ENCODE measurements at places on chromosomes 3 and 15.

DNA sequence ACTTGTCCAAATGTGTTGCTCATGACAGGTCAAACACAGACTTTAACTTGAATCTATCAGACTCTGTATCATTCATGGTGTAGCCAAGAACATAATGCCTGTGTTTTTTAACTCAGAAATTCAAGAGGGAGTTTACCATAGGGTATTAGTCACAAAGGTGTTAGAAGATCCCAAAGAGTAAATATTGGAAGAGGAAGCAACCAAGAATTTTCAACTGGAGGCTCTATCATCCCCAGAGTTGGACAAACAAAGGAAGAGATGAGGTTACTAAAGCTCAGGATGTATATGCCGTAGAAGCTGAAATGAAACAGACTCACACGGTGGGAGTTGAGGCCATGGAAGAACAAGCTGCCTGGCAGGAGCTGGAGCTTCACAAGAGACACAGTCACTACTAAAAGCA is 116.2 kb upstream of the COL8A1 start:
- DNase-seq, result no peak

DNA sequence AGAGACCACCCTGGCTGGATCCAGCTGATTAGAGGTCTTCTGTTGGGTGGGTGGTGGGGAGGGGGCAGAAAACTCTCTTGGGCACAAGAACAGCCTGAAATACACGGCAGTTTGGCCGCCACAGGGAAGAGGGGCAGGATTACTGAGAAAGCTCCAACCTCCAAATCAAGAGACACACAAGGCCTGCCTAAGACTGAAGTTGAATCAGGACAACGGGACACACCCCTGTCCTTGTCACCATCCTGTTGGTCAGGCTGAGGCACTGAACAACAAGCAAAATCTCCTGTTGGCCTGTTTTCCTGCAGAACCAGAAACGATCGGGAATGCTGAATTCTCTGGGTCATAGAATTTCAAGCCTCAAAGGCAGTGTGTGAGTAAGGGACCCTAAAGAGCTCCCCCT is 247.8 kb downstream of the FAM43A start:
- DNase-seq, result no peak

DNA sequence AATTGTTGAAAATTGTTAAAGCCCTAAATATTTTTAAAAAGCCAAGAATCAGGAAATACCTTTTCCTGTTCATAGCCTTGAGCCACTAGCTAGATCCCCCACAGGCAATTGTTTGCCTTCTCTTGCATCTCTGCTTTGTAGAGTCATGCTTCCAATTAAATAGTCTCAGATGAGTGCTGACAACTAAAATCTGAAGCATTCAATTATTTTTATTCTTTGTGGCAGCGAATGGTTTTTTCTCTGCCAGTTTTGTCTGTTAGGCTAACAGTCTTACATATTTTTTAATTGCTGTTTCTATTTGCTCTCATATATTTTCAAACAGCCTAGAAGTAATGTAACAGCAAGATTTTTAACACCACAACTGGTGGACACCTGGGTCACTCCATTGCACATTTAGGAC is 277.1 kb upstream of the GBE1 start:
- DNase-seq, result no peak

- DNase-seq, result no peak
Measured at GRCh38 chr15:79068790-79069189, 21.8 kb downstream of the RASGRF1 start.

DNA sequence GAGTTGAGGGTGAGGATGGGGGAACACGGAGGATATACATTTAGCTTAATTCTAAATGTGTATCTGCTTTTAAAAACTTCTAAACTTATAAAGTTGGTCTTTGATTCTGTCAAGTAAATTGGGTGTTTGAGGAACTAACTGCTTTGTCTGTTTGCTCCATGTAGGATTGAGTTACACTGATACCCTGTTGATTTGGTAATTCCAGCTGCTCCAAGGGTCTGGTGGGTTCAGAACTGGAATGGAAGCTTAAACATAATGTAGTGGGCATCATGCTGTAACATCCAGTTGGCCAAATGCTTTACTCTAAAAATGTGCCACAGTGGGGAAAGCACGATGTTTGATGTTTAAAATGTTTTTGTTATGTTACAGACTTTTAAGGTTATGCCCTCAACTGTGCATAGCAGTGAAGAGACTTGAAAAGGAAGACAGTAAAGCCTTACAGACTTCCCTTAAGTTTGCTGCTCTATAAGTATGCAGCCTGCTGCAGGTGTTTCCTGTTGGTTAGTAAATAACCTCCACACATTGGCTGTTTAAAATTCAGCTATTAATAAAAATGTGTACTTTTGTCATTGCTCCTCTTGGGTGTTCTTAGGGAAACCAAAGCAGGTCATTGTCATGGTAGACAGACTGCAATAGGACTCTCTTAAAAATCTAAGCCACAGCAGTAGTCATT is 5.9 kb upstream of the EDEM1 start:
- DNase-seq, result no peak

DNA sequence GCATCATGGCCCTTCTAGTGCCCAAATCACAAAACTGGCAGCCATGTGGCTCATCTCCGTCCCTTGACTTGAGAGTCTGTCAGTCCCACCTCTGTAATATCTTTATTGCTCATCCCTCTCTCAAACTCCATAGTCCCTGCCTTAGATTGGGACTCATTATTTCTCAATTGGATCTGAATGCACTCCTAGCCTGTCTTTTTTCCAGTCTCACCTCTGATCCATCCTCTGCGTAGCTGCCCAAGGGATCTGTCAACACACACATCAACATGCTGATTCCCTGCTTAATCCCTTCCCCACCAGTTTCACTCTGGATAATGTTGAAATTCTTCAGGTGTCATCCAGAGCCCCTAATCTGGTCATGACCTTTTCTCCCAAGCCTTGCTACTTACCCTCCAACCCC is 39.3 kb downstream of the NMNAT3 start:
- DNase-seq, result no peak

GRCh38 chr3:58131101-58131825 is 79.5 kb downstream of the DNASE1L3 start:
- no peak for DNase-seq

DNA sequence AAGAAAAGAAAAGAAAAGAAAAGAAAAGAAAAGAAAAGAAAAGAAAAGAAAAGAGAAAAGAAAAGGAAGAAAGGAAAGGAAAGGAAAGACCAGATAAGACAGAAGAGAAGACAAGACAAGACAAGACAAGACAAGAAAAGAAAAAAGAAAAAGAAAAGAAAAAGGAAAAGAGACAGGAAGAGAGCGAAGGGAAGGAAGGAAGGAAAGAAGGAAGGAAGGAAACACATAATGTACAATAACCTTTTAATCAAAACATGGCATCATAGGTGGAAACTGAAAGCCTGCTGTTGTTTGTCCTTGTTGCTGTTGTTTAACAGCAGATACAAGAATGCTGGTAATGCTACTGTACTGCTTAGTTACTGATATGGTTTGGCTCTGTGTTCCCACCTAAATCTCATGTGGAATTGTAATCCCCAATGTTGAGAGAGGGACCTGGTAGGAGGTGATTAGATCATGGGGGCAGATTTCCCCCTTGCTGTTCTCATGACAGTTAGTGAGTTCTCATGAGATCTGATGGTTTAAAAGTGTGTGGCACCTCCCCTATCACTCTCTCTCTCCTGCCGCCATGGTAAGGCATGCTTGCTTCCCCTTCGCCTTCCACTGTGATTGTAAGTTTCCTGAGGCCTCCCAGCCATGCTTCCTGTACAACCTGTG is 67.3 kb downstream of the MCF2L2 start:
- DNase-seq, result no peak

GRCh38 chr15:45743426-45744235 is 108.8 kb downstream of the SQOR start:
- DNase-seq, result no peak

DNA sequence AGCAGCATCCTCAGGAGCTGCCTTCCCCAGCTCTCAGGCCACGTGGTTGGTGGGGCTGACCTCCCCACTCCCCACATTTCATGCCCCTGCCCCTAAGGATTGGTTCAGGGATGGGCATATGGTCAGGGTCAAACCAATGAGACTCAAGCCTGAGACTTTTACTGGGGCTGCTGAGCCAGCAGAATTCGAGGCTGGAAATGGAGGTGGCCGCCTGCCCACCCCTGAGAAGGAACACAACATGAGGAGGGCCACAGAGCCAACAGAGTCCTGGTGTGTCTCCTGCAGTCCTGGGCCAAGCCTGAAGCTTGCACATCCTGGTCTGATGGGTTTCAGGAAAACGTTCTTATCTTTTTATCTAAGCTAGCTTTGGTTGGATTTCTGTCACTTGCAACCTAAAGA is 5.9 kb downstream of the EHD4 start:
- DNase-seq, result no peak

DNA sequence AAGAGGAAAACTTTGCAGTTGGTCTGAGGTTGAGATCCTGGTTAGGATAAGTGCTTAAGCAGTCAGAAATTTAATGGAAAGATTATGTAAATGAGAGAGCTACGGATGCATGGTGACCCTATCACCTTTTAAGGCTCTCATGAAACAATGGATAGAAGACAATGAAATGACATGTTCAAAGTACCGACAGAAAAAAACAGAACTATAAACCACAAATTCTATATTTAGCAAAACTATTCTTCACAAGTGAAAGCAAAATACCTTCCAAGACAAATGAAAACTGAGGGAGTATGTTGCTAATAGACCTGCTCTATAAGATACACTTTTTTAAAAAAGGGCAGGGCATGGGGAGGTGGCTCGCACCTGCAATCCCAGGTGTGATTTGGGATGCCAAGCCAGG is 32.2 kb downstream of the DNAAF4 start:
- DNase-seq, result no peak

GRCh38 chr3:40720863-40721262 is 196.1 kb downstream of the ZNF621 start:
- no peak for DNase-seq

DNA sequence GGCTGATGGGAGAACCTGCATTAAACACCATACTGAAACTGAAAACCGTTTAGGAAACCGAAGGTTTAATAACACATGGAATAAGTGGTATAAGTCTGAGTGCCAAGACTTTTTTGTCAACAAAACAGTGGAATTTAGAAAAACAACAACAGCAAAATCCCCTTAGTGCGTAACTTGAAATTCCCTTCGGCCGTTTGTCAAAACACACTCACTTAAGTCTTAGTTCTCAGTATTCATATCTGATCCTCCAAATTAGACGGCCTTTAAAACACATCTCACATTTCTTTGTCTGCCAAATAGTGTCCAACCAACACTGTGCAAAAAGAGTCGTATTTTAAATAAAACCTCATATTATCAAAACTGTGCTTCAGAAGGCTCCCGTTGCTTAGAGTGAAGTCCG is 64.5 kb downstream of the LRCH3 start:
- DNase-seq, result no peak

DNA sequence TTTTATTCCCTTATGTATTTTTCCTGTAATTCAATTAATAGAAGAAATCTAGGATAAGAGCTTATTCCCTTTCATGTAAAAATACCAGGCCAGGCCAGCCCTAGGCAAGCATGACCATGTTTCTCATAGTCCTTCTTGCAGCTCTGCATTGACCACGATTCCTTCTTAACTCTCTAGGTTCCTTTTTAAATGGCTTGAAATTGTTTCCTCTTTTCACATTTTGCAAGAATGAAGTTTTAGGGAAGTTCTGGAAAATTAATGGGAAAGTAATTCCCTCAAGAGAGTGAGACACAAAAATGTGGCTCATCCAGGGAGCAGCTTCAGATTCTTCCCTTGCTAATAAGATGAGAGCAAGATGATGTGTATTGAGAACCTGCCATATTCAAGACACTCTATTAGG is 116.5 kb upstream of the FGF7 start:
- no peak for DNase-seq

DNA sequence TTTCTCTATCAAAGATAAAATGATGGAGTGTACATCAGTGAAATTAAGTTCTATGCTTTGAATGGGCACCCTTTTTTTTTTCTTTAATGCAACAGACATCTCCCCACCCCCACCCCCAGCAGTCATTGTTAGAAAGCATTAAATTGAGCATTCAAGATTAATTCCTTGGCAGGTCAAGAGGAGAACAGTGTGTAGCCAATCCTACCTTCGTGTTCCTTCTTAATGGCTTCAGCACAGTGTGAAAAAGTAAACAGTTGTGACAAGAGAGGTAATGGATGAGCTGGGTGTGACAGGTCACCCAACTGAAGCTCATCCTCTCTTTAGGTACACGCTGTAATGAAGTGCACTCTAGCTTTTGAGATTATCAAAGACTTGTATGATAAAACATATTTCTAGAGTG is 198.5 kb upstream of the RARB start:
- no peak for DNase-seq

DNA sequence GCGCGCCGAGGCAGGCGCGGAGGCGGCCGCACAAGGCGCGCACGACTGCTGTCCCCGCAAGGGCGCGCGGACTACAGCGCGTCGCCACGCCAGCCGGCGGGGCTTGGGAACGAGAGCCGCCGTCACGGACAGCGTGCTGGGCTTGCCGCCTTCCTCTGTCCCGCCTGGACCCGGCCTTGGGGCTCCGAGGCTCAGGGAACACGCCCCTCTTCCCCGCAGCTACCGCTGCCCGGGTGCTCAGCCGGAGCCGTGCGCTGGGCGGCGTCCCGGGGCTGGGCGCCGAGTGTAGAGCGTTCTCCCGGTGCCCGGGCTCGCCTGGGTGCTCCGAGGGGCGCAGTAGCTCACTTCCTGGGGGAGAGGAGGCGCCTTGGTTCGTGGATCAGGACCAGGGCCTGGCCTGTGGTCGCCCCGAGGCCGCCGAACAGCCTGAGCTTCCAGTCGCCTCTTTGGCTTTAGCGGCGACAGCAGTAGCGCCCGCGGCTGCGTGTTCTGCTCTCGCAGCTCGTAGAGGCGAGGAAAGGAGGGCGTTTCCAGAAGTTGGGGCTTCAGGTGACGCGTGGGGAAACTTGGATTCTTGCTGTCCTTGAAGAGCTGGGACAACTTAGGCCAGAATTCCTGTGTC is 226.7 kb upstream of the C2CD4B start:
- DNase-seq, result no peak

DNA sequence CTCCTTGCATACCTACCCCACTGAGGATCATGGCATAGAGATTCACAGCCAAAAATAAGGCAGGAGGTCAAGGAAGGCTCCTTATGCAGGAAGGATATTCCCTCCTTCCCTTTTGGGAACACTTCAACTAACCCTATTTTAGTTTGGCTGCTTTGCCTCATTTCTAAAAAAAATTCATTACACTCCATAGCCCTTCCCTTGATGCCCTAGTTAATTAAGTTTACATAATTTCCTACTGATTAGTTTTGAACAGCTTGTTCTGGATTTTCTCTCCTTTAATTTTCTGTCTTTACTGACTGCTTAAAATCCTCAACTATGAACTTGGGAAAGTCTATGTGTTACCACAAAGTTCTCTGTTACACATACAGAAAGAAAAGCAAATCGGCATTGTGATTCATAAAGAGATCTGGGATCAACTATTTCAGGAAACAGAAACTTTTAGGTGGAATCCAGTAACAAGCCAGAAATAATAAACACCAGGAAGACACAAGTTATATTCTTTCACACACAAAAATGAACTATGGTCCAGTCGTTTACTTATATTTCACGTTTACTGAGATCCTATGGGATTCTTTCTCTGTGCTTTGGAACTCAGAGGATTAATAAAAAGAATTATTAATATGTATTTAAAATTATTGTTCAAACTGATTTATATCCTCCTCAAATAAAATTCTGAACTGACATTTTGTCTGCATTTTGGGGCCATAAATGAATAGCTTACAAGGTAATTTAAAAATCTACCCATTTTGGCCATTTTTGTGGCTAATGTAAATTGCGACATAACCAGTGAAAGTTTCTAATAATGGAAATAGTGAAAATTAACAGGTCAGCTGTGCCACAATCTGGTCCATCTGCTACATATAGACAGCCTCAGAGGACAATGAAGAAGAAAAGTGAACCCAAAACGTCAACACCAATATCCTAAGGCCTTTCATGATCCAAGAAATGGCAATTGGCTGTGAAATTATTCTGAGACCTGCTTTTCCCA is 113.8 kb downstream of the FRMD5 start:
- no peak for DNase-seq
